ENCODE measurements at places on chromosomes 2 and 18.

- peak; percentile 66 for DNase-seq
Measured at GRCh38 chr18:69400253-69400975, at the start of gene DOK6. Gene DOK6, plus strand, starts transcription at chr18:69400888.

DNA sequence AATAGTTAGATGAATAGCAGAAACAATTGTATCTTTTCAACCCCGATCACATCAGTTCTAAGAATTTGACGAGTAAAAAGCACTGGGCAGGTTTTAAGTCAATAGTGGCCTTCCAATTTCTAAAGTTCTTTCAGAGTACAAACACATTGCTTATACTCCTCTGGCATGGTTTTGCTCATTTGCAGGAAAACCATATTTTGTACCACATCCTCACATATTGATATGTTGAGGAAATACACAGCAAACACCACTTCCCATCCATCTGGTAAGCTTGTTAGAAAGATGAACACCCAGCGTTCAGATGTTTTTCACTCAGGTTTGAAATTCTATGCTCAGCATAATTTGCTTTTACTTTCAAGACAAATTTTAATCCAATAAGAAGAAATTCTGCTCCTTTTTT lies 344.6 kb upstream of the ACVR2A start:
- DNase-seq = no peak

DNA sequence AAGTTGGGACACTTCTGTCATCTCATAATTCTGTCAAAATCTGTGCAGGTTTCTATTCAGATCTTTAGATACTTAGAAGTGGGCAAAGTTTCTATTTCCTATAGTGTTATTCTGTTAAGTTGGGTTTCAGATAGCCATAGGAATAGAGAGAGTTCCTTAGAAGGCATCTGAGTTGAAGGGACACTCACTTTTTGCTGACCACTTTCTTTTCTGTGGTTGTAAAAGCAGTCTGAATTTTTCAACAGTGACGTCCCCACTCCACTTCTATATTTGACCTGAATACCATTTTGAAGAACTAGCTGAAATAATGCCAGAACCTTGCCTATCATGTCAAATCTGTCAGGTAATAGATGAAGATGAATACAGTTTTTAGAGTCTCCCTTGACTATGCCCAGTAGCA lies 267.3 kb downstream of the SPAG16 start:
- DNase-seq = no peak

DNA sequence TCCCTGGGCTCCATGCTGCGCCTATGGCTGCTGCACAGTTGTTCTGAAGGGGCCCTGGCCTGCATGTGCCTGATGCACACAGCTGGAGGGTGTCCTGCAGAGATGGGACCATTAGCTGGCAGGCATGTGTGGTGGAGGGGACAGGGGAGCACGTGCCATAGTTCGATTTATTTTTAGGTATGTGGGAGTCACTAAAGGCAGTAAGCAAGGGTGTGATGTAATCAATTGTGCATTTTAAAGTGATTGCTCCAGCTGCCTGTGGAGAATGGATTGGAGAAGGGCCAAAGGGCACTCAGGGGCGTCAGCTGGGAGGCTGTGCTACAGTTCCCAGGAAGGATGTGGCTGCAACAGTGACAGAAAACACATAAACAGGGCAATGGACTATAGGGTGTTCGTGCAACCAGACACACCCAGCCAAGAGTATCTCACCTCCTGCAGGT lies 205.1 kb downstream of the ARL4C start:
- no peak for DNase-seq

GRCh38 chr2:145764631-145765030 lies 1244.7 kb upstream of the ZEB2 start:
- peak; percentile 35 for DNase-seq

- no peak for DNase-seq
Measured at GRCh38 chr2:19425419-19425818, 67.0 kb upstream of the OSR1 start.

DNA sequence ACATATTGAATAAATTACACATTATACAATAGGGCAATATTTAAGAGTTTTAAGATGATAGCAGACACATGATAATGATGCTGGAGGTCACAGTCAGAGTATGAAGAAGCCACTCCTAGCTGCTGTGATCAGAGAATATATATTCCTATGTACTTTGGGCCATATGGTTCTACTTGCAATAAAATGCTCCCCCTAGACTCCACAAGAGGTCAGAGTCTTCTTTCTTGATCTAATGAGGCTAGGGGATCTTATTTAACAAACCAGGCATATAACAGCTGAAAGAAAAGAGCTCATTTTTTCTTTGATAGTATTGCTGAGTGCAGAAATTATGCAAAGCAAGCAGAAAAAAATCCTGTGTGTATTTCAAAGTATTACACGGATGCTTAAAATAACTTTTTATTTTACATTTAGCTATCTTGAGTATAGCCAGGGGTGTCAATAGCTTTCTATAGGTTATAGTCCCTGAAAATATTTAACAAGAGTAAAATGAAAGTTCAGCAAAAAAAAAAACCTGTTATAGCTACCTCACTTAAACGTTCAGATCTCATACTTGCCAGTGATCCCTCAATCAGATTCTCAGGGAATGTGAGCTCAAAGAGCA lies 748.7 kb upstream of the CHAC2 start:
- no peak for DNase-seq

GRCh38 chr18:22525883-22526282 lies 108.2 kb upstream of the CTAGE1 start:
- DNase-seq = no peak

DNA sequence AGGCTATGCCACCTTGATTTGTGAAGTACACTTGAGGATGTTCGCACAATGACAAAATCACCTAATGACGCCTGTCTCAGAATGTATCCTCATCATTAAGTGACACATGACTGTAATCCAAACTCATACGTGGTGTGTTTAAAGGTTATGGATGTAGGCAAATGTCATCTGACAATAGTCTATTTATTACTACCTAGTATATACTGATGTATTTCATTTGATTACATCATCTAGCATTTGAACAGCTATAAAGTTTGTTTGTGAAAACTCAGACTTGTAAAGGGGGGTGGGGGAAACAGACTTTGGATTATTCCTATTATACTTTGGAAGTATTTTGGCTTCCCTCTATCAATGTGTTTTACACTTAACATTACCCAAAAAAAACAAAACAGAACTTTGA lies 129.9 kb downstream of the TANC1 start:
- DNase-seq = no peak

DNA sequence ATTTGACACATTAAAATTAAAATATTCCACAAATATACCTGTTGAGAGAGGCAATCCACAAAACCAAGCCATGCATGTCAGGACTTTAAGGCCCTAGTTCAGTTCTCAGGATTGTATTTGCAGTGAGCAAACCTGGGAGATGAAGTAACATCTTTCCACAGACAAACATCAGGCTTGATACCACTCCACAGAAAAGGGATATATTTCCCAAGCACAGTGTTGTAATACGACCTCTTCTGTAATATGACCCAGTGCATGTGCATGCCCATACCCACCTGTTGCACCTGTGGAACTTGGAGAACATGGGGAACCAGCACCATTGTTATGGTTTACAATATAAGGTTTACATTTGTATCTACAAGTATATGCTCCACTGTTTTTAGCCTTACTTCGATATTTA lies 184.0 kb downstream of the PDE11A start:
- no peak for DNase-seq

DNA sequence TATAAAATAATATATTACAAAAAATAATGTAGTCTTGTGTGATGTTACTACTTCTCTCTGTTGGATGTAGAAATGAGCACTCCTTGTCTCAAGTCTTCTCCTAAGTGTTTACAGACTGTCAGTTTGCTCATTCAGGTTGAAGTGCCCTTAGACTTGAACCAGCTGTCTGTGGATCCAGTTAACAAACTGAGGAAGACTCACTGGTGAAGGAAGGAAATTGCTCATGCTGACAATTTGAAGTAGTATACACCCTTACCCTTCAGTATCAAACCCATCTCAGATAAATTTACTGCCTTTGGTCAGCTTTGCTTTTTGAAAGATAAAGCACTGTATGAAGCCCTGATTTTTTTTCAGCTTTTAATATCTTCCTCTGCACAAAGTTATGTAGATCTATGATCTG lies 854.2 kb upstream of the ZEB2 start:
- no peak for DNase-seq

DNA sequence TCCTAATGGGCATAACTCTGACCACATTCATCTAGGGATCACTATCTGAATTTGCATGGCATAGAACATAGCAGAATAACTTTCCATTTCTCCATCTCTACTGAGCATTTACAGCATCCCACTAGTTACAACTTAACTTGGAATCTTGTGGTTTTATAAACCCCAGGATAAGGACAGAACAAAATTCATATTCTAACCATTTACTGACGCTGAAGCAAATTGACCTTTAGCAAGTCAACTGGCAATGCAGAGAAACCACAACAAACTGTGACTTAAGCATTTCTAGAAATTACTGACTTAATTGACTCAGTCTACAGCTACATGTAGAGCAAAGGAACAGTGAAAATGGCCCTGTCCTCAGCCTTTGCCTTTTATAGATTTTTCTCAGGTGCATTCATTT lies 61.2 kb downstream of the DCC start:
- no peak for DNase-seq

DNA sequence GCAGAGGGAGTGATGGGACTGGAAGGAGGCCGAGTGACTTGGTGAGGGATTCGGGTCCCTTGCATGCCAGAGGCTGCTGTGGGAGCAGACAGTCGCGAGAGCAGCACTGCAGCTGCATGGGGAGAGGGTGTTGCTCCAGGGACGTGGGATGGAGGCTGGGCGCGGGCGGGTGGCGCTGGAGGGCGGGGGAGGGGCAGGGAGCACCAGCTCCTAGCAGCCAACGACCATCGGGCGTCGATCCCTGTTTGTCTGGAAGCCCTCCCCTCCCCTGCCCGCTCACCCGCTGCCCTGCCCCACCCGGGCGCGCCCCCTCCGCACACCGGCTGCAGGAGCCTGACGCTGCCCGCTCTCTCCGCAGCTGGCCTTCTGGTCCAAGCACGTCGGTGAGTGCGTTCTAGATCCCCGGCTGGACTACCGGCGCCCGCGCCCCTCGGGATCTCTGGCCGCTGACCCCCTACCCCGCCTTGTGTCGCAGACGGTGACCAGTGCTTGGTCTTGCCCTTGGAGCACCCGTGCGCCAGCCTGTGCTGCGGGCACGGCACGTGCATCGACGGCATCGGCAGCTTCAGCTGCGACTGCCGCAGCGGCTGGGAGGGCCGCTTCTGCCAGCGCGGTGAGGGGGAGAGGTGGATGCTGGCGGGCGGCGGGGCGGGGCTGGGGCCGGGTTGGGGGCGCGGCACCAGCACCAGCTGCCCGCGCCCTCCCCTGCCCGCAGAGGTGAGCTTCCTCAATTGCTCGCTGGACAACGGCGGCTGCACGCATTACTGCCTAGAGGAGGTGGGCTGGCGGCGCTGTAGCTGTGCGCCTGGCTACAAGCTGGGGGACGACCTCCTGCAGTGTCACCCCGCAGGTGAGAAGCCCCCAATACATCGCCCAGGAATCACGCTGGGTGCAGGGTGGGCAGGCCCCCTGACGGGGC lies 4.6 kb downstream of the PROC start:
- no peak for DNase-seq

- DNase-seq = peak; percentile 20
Measured at GRCh38 chr2:110105608-110106467, 9.8 kb downstream of the MALL start.

GRCh38 chr18:12408247-12408869 lies 629 bp downstream of the PRELID3A start:
- DNase-seq = no peak

GRCh38 chr2:8344144-8345097 lies 337.4 kb upstream of the ID2 start:
- DNase-seq = no peak

- DNase-seq = no peak
Measured at GRCh38 chr2:190350371-190350770, 7.0 kb downstream of the INPP1 start.

GRCh38 chr2:161208527-161209139 lies 48.4 kb downstream of the TANK start:
- no peak for DNase-seq

DNA sequence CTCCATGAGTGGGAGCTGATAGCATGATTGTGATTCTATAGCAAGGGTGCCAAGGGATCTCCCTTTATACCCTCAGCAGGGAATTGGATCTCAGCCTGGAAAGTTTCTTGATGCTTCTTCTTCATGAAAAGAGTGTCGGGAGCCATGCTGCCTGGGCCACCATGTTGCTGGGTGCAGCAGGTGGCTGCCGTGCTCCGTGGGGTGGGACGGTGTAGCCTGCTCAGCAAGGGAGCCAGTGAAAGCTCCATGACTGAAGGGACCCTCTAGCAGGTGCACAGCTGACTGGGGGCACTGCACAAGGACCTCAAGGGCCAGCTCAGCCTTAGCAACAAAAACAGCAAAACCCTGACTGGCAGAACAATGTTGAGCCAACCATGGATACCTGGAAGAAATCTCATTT lies 368.9 kb upstream of the HS6ST1 start:
- DNase-seq = no peak

- DNase-seq = no peak
Measured at GRCh38 chr2:231709636-231709980, 1.3 kb downstream of the PTMA start.

DNA sequence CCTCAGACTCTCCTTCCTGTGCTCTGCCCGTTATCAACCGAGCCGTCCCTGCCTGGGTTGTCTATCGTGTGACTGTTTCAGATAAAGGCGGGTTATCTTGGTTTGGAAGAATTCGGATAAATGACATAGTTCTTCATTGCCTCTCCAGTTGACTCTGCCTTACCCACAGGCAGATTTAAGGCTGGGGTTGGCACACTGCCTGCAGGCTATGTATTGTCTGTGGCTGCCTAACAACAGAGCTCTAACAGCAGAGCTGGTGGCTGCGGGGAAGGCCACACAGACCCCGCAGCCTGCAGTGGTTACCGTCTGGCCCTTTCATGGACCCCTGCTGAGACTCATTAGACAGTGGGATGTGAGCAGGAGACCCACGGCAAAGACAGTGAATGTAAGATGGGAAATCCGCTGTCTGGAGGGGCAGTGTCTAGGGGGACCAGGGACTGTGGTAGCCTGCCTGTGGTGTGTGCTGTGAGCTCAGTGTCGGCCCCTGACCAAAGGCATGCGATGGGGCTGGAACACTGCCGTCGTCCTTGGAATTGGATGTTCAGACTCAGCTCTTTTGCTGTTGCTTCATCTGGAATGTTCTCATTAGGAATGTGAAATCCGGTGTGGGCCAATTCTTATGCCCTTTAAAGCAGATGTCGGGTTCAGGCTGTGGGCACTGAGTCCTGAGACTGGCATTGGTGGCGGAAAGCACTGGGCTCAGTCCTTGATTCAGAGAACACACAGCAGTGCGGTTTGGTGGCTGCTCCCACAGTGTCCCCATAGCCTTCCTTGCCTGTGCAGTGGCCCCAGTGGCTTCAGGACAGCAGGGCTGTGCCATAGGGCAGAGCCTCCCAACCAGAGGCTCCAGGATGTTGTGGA lies 44.5 kb downstream of the SH3RF3 start:
- DNase-seq = no peak

- no peak for DNase-seq
Measured at GRCh38 chr18:617970-618504, 21.2 kb downstream of the CLUL1 start.

GRCh38 chr2:26400723-26401122 lies 997 bp upstream of the DRC1 start:
- no peak for DNase-seq

- peak; percentile 53 for DNase-seq
Measured at GRCh38 chr2:98634406-98635092, 26.2 kb downstream of the UNC50 start.
